Stimulated activated CD8-positive, alpha-beta memory T cell treated with anti-CD3 and anti-CD28 coated beads, Interleukin-7, amount 100 ng/mL, for 1 hour (primary cell): ENCODE measurements at places on chromosomes 16 and 17.
A peak's percentile ranks its signal among the peaks of the same experiment; 100 is the strongest.

DNA sequence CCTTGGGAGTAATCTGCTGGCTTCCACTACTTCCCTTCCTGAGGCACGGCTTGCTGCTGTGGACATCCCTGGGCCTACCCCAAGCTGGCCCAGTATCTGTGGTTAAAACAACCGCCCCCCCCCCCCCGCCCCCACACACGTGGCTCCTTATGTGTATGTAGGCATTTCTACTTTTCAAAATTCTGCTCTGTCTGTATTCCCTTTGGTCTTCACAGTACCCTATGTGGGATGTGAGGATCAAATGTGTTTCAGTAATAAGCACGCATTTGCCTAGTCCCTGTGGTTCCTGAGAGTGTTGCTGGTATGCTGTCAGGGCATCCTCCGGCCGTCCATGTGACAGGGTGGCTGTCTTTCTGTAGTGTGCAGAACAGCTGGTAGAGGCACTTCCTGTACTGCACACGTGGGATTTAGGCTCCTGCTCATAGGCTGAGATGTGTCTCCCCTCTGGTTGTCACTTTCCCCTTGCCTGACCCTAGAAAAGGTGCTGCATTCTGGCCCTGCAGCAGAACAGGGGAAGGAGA, 2.2 kb downstream of the NT5M start:
- peak; percentile 18 for DNase-seq

GRCh38 chr16:69927056-69927757, 23.9 kb upstream of the CLEC18A start:
- DNase-seq: no peak

GRCh38 chr17:17166446-17166845, 39.7 kb downstream of the PLD6 start:
- no peak for DNase-seq

- no peak for DNase-seq
Observed at GRCh38 chr17:63707151-63707550, 7.2 kb upstream of the LIMD2 start.

- no peak for DNase-seq
Observed at GRCh38 chr17:82789051-82789592, 37.3 kb downstream of the TBCD start.

GRCh38 chr16:69924777-69925191, 26.4 kb upstream of the CLEC18A start:
- DNase-seq: no peak

DNA sequence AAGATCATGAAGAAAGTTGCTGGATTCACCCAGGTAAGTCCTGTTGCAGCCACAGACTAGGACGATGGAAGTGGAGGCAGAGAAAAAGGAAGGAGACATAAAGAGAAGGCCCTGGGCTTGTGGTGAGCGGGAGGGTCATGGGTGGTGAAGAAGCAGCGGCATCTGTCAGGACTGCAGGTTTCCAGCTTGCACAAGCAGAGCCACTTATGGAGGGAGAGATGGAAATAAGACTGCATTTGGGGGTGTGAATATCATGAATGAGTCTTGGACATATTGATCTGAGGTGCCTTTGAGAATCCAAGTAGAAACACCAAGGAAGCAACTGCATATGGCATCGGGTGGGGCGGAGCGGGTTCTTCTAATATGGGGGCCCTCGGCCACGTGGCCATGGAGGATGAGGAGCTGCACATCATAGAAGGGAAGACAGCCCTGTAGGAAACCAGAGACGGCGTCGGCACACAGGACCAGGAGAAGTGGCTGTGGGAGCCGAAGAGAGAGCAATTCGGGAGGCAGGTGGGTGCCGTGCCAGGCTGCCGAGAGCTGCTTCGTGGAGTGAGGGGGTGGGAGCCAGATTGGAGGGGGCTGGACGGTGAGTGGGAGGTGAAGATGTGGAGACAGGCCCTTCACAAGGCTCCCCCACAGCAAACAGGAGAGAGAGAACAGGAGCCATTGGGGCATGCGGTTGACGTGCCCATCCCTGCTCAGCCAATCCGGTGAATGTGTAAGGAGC, 243.5 kb downstream of the GSG1L start:
- DNase-seq: no peak

GRCh38 chr17:10034719-10035475, 129.8 kb upstream of the RCVRN start:
- no peak for DNase-seq

DNA sequence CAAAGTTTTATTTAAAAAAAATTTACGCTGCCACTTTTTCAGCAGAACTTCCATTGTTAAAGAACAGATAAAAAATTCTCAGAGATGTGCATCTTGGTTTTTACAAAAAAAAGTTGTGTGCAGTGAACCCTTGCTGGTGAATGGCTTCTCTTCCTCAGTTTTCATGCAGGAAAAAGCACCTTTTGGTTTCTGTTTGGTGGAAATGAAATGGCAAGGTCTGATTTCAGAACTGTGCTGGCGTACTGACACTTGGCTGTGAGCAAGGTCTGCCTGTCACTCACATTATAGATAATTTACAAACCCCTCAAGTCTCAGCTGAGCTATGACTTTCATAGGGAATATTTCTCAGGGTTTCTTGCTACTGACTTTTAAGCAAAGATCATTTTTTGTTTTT, 5.7 kb upstream of the SALL1 start:
- no peak for DNase-seq

- no peak for DNase-seq
Observed at GRCh38 chr17:56822725-56823124, 11.0 kb downstream of the C17orf67 start.

GRCh38 chr16:84562174-84562815, 55.6 kb downstream of the COTL1 start:
- no peak for DNase-seq
